ENCODE measurements at places on chromosomes 7 and 10.

- DNase-seq: no peak
Measured at GRCh38 chr10:112741830-112742402, 208.1 kb upstream of the TCF7L2 start.

DNA sequence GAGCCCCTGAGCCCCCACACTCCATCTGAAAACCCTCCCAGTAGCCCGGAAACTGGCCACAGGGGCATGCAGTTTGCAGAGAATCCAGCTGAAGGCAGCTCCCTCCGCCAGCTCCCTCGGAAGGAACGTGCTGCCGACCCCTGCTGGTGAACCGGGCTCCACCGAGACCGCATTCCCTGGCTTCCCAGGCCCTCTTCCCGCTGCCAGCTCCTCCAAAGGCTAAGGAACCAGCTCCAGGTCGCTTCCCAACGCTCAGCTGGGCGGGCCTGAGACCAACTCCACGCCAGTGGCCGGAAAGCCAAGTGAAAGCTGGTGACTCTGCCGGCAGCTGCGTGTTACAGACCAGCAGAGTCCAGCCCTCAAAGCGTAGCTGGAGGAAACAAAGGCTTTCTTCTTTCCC is 35.8 kb downstream of the GPER1 start:
- no peak for DNase-seq

DNA sequence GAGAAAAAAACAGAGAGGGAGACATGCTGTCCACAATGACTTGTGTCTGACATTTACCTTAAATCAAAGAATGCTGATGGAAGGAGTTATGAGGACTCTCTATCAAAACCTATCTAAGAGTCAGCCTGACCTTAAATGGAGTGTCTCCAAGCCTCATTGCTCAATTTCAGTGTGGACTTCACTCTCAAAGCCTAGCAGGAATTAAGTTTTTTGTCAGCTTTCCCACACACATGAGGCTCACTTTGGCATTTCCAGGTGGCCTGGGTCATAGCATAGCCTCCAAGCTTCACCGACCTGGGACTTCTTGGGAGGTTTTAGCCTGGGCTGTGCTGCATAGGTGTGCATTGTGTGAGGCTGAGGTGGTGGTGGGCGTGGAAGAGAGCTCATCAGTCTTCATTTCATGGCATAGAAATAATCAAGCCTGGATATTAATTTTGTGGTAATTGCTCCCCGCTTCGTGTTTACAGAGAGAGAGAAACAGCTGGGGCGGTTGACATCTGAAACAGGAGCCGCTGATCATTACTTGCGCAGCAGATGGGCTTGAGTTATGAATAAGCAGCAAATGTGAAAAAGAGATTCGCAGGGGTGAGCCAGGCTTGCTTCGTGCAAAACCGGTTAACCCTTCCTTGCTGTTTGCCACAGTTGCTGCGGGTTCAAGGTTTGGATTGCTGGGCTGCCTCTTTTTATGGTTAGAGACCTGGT is 647.8 kb downstream of the INHBA start:
- no peak for DNase-seq

- DNase-seq: no peak
Measured at GRCh38 chr10:22723343-22723779, 9.0 kb upstream of the PIP4K2A start.

GRCh38 chr7:42642699-42643098 is 269.2 kb downstream of the C7orf25 start:
- DNase-seq: no peak

DNA sequence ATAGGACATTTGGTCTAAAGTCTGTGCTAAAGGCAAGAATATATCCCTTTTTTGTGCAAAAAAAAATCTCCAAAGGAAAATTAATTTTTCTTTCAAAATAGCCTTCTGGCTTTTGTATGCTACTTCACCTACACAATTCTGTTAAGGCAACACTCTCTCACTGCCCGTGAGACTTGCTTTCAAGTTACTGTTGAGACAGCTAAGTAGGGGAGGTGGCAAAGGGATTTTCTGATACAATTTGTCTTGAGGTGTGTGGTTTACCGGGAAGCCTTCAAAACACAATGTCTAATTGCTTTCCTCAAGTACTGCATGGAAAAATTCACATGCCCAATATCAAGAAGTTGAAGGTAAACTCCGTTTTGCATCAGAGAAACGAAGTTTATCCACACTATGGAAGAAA is 50.8 kb upstream of the RSU1 start:
- DNase-seq: no peak

DNA sequence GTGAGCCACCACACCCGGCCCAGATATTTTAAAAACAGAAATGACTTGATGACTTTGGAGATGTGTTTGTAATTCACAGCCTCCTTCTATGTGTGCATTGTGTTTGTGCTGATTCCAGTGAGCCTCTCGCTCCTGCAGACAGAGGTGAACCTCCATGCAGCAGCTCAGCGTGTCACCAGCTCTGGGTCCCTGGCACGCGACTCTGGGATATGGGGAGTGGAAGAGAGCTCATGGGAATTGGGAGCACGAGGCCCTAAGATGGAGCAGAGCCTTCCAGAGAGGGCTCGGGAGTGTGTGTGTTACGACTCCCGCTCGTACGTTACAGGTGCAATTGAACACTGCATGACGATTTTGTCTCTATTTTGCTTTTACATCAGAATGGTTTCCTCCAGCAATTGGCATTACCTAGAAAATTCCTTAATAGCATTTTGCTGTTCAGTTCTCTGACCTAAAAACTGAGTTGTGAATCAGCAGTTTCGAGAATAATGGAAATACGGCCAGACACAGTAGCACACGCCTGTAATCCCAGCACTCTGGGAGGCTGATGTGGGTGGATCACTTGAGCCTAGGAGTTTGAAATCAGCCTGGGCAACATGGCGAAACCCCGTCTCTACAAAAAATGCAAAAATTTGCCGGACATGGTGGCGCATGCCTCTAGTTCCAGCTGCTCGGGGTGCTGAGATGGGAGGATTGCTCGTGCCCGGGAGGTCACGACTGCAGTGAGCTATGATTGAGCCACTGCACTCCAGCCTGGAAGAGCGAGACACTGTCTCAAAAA is 204.6 kb downstream of the CUX1 start:
- DNase-seq: no peak

- no peak for DNase-seq
Measured at GRCh38 chr10:22437620-22438588, 92.6 kb downstream of the SPAG6 start.

- DNase-seq: no peak
Measured at GRCh38 chr7:71594736-71595135, 462.8 kb downstream of the GALNT17 start.

DNA sequence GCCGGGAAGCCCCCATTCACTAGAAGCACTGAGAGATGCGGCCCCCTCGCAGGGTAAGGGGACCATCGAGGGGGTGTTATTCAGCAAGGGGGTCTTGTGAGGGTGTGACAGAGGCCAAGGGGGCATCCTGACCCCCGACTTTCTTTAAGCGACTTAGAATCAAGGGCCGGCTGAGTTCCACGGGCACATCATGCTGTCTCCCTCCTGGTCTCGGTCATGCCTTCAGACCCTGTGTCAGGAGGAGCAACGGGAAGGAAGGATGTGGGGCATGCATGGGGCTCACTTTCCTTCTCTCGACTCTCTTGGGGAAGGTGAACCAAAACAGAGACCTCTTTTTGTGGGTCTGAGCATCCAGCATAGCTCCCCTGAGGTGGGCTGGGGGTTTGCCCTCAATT is 2.5 kb downstream of the ACSL5 start:
- no peak for DNase-seq

- no peak for DNase-seq
Measured at GRCh38 chr7:18771834-18772566, 276.5 kb downstream of the HDAC9 start.

DNA sequence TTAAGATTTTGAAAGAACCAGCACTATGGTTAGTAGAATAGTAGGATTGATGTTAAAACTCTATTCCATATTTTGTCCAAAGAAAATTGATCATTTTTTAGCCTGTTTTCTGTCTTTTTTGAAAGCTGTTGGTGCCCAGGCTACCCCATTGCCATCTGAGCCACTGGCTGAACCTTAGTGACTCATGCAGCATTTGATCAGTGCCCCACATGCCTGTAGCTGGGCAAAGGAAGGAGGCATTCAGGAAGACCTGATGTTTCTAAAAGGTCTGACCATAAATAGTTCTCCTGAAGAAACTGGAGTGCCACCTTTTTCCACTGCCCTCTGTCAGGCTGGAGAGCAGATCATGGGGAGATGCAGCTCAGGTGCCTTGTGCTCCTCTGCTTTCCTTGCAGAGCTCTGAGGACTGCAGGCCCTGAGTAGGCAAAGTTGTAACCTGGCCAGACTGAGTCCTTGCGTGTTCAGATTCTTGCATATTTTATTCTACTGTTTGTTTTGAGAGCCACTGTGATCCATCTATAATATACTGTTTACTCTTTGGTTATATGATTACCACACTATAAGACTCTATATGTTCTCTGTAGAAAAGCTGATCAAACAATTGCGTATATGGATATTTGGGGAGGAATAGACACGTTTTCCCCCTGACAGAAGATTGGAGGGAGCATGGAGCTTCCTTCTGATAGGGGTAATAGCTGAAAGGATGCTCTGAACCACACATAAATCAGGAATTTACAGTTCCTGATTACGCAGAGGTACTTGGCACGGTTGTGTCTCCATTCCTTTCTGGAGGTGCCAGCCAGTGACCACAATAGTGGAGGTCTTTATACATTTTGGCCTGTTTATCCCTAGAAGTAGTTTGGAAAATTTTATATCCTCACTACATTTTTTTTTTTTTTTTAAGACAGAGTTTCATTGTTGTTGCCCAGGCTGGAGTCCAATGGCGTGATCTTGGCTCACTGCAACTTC is 48.9 kb upstream of the GJD4 start:
- no peak for DNase-seq

DNA sequence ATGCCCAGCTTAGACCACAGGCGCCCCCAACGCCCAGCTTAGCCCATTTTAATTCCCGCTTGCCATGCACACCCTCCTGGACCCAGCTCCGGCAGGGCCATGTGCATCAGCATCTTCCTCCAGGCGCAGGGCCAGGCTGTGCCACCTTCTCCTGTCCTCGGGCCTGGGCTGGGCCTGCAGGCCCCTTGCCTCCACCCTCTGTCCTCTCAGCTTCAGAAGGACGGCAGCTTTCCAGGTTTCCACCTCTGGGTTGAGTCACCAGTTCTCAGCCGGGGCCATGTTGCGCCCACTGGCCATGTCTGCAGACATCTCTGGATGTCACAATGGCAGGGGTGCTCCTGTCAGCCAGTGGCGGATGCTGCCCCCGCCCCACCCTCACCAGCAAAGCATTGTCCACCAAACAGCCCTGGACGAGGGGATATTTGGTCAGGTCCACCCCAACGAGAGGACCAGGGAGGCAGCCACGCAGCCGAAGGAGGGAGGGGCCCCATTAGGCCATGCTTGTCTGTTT is 59.1 kb upstream of the NKX6-2 start:
- no peak for DNase-seq

- DNase-seq: no peak
Measured at GRCh38 chr7:83611776-83612175, 37.2 kb downstream of the SEMA3E start.

GRCh38 chr10:7007600-7008190 is 403.1 kb downstream of the SFMBT2 start:
- no peak for DNase-seq

DNA sequence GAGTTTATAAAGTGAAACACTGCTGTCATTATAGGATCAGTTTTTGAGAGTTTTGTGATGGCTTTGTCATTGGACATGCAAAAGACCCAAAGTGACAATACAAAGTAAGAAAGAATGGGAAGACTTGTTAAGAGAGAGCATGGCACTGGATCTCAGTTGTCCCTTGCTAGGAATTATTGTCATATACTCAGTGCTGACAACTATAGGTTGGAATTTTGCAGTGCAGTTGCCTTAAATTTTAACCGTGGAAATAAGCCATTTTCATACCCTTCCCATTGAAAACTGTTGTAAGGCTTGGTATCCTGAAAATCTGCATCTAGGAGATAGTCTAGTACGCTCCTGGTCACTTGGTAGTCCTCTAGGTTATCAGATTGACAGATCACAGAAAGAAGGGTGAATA is 1156.7 kb downstream of the GATA3 start:
- DNase-seq: no peak

DNA sequence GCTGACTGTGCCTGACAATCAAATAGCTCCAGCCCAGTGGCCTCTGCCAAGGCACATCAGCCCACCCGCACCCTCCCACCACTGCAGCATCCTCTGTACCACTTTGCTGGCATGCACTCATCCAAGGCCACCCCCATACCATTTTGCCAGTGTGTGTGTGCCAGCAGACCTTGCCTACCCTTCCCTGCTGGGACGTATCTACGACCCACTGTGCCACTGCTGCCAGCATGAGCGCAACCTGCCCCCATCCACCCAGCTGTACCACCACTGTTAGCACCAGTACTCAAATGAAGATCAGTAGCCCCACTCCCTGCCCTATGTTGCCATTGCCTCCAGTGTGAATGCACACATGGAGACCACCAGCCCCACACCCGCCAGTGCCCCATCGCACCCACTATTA is 149.4 kb upstream of the PTN start:
- no peak for DNase-seq

GRCh38 chr7:23347033-23347681 is 48.0 kb downstream of the MALSU1 start:
- DNase-seq: no peak

DNA sequence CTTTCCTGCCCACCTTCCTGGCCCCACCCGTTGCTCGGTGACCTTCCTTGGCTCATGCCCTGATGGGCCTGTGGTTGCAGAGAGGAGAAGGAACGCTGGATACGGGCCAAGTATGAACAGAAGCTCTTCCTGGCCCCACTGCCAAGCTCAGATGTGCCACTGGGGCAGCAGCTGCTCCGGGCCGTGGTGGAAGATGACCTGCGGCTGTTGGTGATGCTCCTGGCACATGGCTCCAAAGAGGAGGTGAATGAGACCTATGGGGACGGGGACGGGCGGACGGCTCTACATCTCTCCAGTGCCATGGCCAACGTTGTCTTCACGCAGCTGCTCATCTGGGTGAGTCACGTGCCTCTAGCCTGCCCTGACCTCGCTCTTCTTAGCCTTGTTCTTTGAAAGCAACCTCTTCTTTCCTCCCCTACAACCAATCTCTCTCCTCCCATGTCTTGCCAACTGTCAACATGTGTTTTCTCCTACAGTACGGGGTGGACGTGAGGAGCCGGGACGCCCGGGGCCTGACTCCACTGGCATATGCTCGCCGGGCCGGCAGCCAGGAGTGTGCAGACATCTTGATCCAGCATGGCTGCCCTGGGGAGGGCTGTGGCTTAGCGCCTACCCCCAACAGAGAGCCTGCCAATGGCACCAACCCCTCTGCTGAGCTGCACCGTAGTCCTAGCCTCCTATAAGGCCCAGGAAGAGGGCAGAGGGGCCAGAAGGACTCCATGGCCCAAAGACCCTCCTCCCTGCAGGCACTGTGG is 24.1 kb downstream of the GBX1 start:
- DNase-seq: no peak

DNA sequence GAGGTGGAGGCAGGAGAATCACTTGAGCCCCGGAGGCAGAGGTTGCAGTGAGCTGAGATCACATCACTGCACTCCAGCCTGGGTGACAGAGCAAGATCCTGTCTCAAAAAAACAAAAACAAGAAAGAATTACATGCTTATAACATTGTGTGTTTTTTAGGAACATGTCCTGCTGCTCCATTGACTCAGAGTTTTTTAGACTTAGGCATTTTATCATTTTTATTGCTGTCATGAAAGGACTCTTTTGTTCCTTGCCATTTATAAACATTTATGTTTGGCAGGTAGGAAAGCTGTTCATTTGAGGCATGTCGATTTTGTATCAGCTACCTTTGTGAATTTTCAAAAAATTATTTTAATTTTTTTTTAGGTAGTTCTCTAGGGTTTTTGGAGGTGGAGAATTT is 20.3 kb downstream of the COL26A1 start:
- no peak for DNase-seq
